SK-N-SH (cell line): ENCODE measurements at places on chromosomes 5 and 9. TPM values are rescaled to one million over a fixed set of nuclear protein-coding genes. Genes with fewer than 3 reads are reported as not detected.

DNA sequence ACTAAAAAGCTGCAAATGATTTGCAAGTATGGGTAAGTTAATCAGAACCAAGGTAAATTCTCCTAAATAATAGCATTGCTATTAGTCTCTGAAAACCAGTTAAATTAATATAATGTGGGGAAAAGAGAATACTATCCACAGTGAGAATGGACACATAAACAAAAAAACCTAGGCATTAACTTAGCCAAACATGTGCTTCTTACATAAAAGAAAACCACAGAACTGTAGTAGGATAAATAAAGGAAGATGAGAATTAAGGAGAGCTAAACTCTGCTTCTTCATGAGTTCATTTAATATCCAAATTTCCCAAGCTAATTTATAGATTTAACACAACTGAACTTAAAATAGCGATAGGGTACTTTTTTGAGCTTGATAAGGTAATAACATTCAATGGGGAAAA lies 31.8 kb downstream of the ABCA1 start:
- no peaks in the 10 kb centered on the region for H3K27me3 ChIP-seq
- no peaks in the 10 kb centered on the region; the same call in 1 of the 2 replicates for H3K36me3 ChIP-seq
- H3K27ac ChIP-seq: no peak overlapping the region
- no peak for DNase-seq

MEF2C gene
- 0.93 and 1.2 TPM in 2 replicates for polyA plus RNA-seq

LCN15 gene
- 0.08 TPM in 1 of 2 replicates, not detected in the other for polyA plus RNA-seq

TAF1L gene
- polyA plus RNA-seq: 0.02 TPM in 1 of 2 replicates, not detected in the other

GABRB2 gene
- polyA plus RNA-seq: not detected in 2 replicates

DNA sequence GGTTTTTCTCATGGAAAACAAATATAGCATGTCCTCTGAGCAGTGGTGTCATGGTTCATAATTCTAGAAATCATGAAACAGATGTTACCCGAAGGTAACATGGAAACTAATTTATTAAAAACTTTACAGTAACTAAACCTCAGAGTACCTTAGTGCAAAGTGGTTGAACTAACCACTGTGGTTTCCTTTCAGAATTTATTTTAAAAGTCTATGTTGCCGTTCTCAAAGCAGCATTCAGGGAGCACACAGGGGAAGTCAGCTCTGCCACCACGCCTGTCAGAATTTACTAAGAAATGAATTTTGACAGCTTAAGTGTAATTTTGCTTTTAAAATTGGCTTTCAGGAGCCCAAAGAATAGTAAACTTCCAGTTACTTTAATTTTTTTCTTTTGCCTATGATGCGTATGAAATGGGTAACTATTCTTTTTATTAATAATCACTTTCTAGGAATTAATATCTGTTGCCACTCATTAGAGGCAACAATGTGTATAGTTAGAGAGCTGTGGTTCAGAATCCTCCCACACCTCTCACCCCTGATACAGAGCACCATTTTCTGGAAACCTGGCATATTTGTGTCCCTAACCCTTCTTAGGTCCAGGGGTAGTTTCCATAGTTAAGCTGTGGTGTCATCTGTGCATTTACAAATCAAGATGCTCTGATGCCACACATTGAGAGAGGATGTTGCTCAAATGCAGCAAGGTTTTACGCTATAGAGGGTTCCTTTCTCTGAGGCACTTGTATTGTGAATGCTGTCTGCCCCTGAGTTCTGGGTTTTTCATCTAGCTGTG lies 202.6 kb downstream of the ZSWIM6 start:
- H3K36me3 ChIP-seq: peaks cover 56% of the 10 kb centered on the region
- H3K27ac ChIP-seq: no peak overlapping the region
- no peak for DNase-seq
- H3K4me3 ChIP-seq: no peak overlapping the region
- H3K4me1 ChIP-seq: no peaks in the 10 kb centered on the region

CDH12 gene
- not detected in 2 replicates for polyA plus RNA-seq

SPATA31A3 gene
- polyA plus RNA-seq: not detected in 2 replicates

- no peak for DNase-seq
- H3K36me3 ChIP-seq: no peaks in the 10 kb centered on the region
- H3K27me3 ChIP-seq: no peaks in the 10 kb centered on the region
- peaks cover 40% of the 10 kb centered on the region for H3K4me1 ChIP-seq
- H3K4me3 ChIP-seq: no peak overlapping the region
Measured at GRCh38 chr9:131410044-131410491, 16.2 kb downstream of the PRRC2B start.

SNCB gene
- polyA plus RNA-seq: 0.15 and 0.33 TPM in 2 replicates

ANKRD18A gene
- polyA plus RNA-seq: 0.02 and 0.08 TPM in 2 replicates
